T-helper 1 cell (primary cell): ENCODE measurements at places on chromosomes 16 and 17.
A peak's percentile ranks its signal among the peaks of the same experiment; 100 is the strongest.

GRCh38 chr17:14986127-14986526 lies 279.0 kb downstream of the PMP22 start:
- DNase-seq: no peak

DNA sequence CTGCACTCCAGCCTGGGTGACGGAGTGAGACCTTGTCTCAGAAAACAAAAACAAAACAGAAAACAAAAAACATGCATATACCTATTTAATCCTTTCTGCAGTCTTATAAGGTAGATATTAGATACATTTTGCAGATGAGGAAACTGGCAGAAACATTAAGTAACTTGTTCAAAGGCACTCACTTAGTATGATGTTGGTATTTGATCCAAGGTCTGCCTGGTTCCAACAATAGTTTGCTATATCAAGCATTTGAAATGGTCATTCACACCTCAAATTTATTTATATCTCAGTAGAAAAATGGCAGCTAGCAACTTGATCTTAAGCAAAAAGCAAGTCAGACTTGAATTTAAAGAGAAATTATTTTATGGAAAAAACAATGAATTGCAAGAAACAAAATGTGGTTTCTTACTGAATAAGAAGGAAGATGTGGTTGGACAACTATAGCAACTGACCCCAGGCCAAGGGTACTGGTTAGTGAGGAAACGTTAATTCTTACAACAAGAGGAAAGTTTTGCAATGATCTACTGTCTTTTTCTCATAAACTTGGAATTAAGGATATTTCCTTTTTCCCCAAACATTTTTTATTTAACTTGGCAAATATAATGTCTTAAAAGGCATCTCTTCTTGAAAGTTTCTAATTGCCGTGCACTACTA lies 19.7 kb downstream of the DHRS7B start:
- DNase-seq: no peak

GRCh38 chr16:65125322-65125721 lies 3.5 kb upstream of the CDH11 start:
- no peak for DNase-seq

DNA sequence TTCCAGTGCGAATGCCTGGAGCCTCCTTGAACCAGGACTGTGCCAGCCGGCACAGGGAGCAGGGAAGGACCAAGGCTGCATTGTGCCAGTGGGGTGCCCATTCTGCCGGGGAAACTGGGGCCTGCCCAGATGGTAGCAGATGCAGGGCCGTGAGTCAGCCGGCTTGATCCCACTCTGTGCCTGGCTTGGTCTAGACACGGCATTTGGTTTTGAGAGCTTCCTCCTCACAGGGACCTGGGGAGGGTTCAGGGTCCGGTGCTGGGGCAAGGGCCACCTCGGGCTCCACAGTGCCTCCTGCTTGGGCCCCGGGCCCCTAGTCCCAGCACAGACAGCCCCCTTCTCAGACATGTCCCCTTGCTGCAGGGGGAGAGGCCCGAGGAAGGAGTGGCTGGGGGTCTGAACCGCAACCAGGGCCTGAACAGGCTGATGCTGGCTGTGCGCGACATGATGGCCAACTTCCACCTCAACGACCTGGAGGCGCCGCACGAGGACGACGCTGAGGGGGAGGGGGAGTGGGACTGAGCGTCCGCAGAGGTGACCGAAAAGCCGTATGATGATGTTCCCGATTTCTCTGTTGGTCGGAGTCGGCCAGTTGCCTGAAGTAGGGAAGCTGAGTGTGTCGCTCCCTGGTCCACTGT lies 7.8 kb upstream of the MC1R start:
- no peak for DNase-seq

- DNase-seq: no peak
Measured at GRCh38 chr16:22664132-22664531, 149.8 kb upstream of the HS3ST2 start.

- DNase-seq: no peak
Measured at GRCh38 chr17:17983376-17983775, 10.7 kb downstream of the DRC3 start.

- no peak for DNase-seq
Measured at GRCh38 chr16:1200014-1200627, 24.9 kb downstream of the TPSG1 start.

GRCh38 chr17:72691586-72691985 lies 400.9 kb downstream of the SLC39A11 start:
- no peak for DNase-seq

- DNase-seq: no peak
Measured at GRCh38 chr17:75834928-75835653, 9.1 kb downstream of the UNC13D start.

GRCh38 chr17:61875285-61875684 lies 12.0 kb upstream of the BRIP1 start:
- DNase-seq: no peak

- no peak for DNase-seq
Measured at GRCh38 chr16:79658301-79659033, 57.9 kb upstream of the MAF start.

DNA sequence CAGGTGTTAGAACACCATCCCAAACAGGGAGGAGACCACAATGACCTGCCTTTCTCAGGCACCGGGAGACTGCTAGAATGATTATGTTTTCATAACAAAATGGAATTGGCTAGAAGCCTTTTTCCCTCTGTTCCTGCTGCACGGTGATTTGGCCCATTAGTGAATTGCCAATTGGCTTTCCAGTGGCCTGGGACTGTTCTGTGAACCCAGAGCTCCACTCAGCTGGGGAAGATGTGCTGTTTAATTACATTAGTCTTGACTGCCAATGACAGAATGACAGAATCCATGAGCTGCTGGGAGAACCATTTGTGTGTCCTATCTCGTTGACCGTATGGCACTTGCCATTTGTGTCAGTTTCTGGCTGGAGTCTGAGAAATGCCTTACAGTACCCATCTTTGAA lies 242.9 kb downstream of the CDH11 start:
- DNase-seq: no peak

DNA sequence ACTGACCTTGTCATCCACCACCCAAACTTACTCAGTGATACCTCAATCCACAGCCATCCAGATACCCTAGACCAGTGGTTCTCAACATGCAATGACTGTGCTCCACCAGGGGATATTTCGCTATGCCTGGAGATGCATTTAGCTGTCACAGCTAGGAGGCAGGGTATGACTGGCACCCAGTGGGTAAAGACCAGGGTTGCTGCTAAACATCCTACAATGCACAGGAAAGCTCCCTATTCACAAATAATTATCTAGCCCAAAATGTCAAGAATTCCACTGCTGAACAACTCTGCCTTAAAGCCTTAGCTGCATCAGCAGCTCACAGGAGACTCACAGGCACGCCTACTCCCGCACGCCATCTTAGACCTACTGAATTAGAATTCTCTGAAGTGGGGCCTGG lies 212.6 kb downstream of the GRIN2A start:
- DNase-seq: no peak

DNA sequence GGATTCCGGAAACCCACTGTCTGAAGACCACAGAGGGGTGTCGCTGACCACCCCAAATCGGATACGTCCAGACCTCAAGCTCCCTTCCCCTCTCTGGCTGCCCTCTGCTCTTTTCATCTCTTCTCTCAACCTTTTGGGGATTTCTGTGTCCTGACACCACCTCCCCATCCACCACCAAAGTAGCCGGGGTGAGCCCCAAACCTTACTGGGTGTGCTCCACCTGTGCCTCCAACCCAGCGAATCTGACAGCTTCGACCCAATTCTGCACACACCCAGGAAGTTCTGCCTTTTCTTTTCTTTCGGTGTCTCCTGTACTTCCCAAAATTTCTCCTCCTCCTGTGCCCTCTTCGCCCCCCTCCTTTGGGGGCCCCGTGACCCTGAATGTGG lies 534 bp downstream of the KCTD11 start:
- no peak for DNase-seq

DNA sequence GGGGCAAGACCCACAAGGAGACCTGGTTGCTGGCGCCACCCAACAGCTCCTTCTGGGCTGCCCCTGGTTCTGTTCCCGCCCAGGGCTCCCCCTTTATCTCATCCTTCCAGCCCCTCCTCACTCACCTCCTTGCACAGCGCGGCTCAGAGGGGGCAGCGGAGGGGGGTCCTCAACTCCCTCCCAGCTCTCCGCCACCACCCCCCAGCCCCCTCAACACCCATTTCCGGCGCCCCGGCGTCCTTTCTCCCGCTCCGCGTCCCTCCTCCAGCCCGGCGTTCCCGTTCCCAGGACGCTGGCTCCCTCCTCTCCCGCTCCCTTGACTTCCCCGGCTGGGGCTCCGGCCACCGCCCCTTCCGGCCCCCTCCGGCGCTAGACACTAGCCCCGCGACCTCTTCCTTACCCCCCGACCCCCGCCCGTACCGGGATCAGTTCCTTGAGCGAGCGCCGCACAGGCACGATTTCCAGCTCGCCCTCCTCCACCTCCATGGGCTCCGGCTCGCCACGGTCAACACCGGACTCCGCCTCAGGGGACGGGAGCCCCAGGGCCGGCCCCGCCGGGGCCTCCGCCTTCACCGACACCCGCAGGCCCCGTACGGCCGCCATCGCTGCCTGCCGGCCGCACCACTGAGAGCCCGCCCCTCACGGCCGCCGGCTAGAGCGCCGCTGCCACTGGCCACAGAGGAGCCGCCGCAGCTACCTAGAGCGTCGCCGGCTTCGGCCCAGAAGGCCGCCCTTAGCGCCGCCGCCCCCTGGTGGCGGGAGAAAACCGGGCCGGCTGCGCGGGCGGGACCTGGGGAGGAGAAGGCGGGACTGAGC lies at the start of gene NCBP3:
Gene NCBP3 (minus strand): TSS at position 626 of the 816 bp plus-strand sequence. CDS start 23 bp downstream, at position 603.
- DNase-seq: peak; percentile 84

- DNase-seq: no peak
Measured at GRCh38 chr16:7957151-7957550, 624.5 kb downstream of the RBFOX1 start.

DNA sequence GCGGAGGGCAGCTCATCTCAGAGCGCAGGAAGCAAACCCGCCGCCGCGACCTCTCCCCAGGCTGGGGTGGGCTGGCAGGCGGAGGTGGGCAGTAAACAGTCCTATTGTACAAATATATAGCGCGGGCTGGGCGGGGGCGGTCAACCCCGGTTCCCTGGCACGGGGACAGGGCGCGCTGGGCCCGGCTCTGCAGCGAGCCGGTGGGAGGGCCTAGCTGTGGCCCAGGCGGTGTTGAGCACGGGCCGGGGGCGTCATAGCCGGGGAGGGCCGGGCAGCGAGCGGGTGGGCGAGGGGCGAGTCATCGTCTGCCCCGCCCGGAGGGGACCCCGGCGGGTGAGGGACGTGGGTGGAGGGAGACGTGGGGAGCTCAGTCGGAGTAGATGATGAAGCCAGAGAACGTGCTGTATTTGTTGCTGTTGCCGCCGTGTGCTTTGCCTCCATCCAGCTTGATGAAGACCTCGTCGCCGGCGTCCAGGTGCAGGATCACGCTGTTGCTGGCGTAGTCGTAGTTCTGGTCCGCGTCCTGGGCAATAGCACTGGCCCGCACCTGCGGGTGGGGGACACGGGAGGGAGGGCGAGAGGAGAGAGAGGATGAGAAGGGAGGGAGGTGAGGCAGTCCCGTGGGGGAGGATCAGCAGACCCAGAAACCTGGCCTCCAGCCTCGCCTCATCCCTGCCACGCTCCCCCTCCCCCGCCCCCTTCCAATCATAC lies 8.1 kb downstream of the C1QL1 start:
- no peak for DNase-seq

DNA sequence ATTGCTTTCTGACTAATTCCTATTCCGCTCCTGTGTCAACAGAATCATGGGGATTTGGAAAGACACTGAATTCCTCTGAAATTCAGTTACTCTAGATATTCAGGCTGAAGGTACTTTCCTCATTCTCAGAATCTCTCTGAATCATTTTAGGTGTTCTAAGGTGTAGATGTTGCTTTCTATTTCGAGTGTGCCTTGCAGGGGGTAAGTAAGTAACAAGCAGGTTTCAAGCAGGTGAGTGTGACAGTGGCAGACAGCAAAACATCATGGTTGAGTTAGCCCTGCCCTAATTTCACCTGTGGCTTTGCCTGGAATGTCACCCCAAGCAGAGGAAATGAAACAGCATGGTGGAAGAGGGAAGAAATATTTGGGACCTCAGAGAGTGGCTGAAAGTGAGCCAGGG lies 75.1 kb downstream of the SHISA9 start:
- DNase-seq: no peak

DNA sequence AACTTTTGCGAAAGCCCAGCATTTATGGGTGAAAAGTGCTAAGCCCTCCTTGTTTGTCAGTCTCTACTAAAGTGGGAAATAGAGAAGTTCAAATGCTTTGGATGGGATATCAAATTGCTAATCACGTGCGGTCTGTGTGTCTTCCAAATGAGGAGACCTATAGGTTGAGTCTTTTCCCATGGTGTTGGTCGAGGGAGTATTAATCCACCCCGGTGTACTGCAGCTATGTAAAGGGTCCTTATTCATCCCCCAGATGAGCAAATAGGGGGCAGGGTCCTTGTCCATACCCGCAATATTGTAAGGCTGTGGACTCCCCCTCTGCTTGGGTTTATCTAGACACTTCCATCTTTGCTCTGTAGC lies 14.6 kb downstream of the KIAA0513 start:
- no peak for DNase-seq

DNA sequence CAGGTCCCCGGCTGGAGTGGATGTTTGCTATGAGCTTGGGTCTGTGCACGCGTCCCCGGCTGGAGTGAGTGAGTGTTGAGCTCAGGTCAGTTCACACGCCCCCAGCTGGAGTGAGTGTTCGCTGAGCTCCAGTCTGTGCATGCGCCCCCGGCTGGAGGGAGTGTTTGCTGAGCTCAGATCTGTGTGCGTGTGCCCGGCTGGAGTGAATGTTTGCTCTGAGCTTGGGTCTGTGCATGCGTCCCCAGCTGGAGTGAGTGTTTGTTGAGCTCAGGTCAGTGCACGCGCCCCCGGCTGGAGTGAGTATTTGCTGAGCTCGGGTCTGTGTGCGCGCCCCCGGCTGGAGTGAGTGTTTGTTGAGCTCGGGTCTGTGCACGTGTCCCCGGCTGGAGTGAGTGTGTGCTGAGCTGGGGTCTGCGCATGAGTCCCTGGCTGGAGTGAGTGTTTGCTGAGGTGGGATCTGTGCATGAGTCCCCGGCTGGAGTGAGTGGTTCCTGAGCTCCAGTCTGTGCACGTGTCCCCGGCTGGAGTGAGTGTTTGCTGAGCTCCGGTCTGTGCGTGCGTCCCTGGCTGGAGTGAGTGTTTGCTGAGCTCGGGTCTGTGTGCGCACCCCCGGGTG lies 284.2 kb downstream of the SNX29 start:
- no peak for DNase-seq

- DNase-seq: no peak
Measured at GRCh38 chr17:6796887-6797490, 21.0 kb downstream of the FBXO39 start.

- no peak for DNase-seq
Measured at GRCh38 chr16:46859719-46860152, 24.4 kb upstream of the GPT2 start.

- peak; percentile 57 for DNase-seq
Measured at GRCh38 chr17:81513753-81514488, 1.3 kb upstream of the ACTG1 start.

GRCh38 chr16:55671206-55671973 lies 15.6 kb downstream of the SLC6A2 start:
- no peak for DNase-seq

GRCh38 chr17:76727745-76728456 lies 1.3 kb downstream of the METTL23 start:
- no peak for DNase-seq

- no peak for DNase-seq
Measured at GRCh38 chr17:28643983-28644786, 773 bp downstream of the BLTP2 start.

GRCh38 chr17:27157898-27158297 lies 136.0 kb upstream of the WSB1 start:
- DNase-seq: no peak

- no peak for DNase-seq
Measured at GRCh38 chr16:8458481-8459046, 131.7 kb downstream of the TMEM114 start.

GRCh38 chr17:56577843-56578204 lies 15.7 kb upstream of the NOG start:
- DNase-seq: no peak
